ENCODE measurements at places on chromosomes 3 and 15.

DNA sequence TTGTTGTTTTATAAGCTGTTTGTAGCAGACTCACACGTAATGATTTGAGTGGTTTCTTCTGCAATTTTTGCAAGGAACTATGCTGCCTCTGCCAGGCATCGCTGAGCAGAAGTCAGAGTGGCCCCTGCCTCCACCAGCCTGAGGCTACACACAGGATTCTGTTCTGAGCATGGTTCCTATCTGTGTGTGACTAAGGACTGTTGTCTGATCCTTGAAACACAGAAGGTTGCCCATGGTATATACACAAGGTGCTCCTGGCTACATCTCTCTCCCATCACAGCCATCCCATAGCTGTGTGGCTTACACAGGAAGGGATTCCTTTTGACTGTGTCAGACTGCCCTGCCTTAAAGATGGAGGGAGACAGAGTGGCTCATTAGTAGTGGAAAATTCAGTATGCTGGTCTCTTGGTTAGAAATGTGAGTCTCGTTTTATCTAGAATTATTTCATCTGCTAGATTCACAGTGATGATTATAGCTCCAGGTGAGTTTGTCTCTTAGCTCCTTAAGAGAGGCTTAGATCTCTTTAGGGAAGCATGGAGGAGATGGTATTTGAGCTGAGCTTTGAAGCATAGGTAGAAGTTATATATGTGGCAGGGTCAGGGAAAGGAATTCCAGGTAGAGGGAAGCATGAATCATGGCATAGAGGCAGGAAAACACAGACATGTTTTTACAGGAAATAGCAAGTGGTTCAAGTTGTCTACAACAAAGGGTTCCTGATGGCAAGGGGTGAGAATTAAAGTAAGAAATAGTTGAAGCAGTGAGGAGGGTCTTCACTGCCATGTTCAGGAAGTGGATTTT, 37.5 kb downstream of the SNAPC5 start:
- DNase-seq: no peak

DNA sequence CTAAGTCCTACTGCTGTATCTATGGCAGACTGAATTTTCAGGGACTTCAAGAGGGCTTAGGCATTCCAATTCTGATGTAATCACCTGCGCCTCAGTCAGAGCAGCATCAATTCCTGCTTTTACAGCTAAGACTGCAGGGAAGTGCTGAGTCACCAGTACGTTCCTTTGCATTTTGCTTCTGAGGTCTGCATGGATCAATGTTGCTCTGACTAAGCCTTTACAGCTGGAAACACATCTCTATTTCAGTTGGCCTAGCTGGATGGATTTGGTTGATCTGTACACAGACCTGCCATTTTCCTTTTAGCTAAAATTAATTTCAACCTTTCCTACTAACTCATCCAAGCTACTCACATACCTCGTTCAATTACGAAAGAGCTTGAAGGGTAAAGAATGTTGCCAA, 51.3 kb downstream of the ETV5 start:
- peak; percentile 21 for DNase-seq

- DNase-seq: no peak
These were observed 911 bp downstream of the CCRL2 start for GRCh38 chr3:46407970-46408369.

DNA sequence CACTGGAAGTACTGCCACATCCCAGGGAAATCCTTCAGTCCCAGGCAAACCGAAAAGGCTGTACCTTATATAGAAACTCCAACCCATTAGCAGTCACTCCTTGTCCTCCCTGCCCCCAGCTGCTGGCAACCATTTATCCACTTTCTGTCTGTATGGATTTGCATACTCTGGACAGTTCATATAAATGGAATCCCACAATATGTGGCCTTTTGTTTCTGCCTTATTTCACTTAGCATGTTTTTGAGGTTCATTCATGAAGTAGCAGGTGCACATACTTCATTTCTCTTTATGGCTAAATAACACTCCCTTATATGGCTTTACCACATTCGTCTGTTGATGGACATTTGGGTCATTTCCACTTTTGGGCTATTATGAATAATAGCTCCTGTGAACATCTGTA, 51.6 kb upstream of the CMTM8 start:
- no peak for DNase-seq

GRCh38 chr3:94132777-94133176, 69.9 kb downstream of the NSUN3 start:
- DNase-seq: no peak

GRCh38 chr15:69576035-69576526, 123.5 kb downstream of the RPLP1 start:
- no peak for DNase-seq

DNA sequence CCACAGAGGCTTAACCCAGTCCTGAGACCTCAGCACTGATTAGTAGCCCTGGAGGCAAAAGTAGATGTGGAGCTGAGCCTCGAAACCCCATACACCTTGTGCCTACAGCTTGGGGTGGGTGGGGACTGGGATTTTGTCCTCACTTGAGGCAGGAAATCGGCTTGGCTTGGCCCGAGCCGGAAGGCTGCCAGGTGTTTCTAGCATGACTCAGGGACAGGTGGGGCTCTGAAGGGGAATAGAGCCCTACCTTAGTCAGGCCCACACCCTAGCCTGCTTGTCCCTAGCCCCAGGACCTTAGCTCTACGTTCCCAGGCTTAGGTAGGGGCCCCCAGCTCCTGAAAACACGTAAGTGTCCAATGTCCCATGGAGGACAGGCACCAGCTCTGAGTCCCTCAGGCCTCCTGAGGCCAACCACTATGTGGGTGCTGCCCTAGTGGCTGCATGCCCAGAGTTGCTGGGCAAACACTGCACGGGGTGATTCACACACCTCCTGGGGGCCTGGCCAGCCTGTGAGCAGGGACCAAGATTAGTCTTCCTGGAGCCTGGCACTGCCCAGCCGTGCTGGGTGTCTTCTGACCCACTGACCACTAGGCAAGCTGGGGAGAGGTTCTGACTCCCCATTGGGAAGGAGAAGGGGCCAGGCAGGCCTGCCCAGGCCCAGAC, 3.1 kb downstream of the MST1R start:
- DNase-seq: no peak

DNA sequence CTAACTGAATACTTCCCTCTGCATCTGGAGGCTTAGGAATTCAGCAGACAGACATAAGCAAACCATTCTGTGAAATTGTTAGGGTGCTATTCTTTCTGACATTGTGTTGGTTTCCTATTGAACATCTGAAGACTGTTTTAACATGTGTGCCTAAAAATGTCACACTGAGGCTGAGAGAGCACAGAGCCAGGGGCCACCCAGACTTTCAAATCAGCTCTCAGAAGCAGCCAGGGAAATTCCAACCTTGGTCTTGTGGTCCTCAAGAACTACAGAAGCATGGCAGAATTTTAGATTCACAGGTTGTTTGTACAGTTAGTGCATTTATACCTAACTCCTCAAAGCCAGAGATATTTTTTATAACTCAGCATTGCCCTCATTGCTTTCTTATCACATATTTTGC, 929.2 kb upstream of the CFAP20DC start:
- no peak for DNase-seq

- DNase-seq: no peak
These were observed 141.6 kb downstream of the ECT2 start for GRCh38 chr3:172892158-172892557.

DNA sequence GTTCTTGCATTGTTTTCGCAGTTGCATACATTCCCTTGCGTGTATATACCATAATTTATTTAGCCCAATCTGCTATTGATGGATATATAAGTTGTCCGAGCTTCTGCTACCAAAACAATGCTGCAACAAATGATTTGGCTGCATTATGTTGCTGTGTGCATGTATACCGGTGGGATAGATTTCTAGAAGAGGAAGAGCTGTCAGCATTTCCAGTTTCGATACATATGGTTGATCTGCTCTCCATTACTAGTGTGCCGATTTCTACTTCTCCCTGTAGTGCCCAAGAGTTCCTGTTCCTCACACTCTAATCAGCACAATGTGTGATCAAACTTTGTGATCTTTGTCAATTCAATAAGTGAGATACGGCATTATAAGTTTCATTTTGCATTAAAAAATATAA, 92.8 kb upstream of the NMNAT3 start:
- DNase-seq: no peak

DNA sequence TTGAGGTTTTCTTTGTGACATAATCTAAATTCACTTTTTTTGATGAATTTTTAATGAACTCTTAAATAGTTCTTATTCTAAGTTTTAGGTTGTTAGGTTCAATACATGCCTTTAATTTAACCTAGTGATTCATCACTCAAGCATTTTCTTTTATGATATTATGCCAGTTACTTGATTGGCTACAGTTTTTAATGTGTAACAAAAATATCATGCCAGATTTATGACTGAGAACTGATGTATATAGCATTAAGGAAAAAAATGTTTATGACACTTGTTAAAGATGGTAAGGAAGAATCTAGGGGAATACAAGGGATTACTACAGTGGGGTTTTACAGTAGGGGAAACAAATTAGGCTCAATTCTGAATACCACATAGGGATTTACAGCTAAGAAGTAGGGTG, 103.1 kb downstream of the VGLL3 start:
- no peak for DNase-seq

GRCh38 chr15:60002528-60003218, 1.4 kb upstream of the FOXB1 start:
- DNase-seq: no peak

DNA sequence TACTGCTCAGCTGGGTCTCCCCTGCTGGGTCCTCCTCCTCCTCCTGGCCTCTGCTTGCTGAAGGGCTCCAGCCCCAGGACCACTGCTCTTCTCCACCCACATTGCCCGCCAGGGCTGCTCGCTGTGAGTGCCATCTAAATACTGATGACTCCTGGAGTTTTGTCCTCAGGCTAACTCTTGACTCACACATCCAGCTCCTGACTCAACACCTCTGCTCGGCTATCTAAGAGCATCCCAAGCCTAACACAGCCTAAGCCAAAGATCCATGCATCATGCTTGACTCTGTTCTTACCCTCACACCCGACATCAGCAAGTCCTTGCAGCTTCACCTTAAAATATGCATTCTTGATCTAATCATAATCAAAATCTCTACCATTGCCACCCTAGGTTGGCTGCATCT, 260.2 kb downstream of the KLF13 start:
- DNase-seq: no peak

DNA sequence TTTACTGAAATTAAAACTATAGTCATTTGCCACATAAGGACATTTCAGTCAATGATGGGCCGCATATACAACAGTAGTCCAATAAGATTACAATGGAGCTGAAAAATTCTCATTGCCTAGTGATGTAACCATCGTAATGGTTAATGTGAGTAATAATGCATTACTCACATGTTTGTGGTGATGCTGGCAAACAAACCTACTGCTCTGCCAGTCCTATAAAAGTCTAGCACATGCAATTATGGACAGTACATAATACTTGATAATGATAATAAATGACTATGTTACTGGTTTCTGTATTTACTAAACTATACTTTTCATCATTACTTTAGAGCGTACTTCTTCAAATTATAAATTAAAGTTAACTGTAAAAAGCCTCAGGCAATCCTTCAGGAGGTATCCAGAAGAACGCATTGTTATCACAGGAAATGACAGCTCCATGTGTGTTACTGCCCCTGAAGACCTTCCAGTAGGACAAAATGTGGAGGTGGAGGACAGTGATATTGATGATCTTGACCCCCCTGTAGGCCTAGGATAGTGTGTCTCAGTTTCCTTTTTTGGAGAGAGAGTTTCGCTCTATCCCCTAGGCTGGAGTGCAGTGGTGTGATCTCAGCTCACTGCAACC, 102.7 kb downstream of the ATP1B3 start:
- no peak for DNase-seq

DNA sequence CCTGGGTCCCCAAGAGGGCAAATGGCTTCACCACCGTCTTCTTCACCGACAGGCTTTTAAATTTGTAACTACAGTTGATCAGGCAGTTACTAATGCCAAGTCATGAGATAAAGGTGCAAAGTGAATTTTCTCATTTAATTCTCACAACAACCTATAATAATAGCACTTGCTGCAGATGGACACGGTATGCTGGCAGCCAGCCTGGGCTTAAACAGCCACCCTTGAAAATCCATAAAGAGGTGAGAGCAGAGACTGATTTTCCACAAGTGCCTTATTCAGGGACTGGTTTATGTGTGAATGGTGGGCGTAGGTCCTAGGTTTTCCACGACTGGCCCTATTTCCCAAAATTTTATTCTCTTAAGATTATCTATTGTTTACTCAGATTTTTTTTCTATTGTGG, 117.8 kb downstream of the RAB11A start:
- no peak for DNase-seq

DNA sequence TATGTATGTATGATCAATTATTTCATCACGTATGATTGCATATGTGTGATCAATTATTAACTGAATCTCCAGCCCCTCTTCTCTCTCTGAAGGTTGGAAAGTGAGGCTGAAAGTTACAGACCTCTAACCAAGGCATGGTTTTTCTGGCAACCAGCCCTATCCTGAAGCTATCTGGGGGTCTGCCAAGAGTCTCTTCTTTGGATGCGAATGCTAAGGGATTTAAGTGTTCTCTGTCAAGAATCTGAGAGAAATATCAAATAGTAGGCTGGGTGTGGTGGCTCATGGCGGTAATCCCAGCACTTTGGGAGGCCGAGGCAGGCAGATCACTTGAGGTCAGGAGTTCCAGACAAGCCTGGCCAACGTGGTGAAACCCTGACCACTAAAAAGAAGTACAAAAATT, 8.1 kb downstream of the NKTR start:
- DNase-seq: no peak

DNA sequence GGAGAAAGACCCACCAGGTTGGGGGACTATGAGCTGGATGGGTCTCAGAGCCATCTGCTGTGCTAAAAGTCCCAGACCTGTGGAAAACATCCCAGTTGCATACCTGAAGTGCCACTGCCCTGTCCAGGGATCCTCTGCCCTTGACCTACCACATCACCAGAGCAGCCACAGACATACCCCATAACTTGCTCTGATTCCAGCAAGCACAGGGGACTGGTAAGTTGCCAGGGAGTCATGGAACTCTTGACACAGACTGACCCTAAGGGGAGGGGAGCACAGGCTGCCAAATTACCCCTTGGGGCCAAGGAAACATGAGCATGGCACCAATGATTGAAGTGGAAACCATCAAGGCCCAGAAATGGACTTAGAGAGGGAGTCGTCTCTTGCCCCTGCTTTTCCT, 1335.1 kb upstream of the ALCAM start:
- no peak for DNase-seq

- DNase-seq: peak; percentile 22
These were observed 26.1 kb downstream of the FNDC3B start for GRCh38 chr3:172065527-172065926.

DNA sequence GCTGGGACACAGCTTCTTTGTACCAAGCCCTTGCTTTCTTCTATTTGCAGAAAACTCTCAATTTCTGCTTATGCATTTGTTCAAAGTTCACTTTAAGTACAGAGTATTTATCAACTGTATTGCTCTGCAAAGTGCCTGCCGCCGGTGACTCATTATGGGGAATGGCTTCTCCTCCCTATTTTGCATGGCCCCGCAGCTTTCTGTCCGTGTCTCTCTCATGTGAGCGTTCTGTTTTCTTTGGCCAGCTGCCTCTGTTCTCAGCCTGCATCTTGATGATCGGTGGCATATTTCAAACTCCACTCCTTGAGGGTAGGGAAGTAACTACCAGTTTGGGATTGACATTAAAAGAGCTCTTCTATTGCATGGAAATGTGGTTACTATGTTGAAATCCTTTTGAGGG, 28.6 kb upstream of the ST8SIA2 start:
- no peak for DNase-seq
